Left renal pelvis (tissue), 4 donors: ENCODE measurements at places on chromosomes 3 and 15. TPM values are rescaled to one million over a fixed set of nuclear protein-coding genes. Genes with fewer than 3 reads are reported as not detected.

DNA sequence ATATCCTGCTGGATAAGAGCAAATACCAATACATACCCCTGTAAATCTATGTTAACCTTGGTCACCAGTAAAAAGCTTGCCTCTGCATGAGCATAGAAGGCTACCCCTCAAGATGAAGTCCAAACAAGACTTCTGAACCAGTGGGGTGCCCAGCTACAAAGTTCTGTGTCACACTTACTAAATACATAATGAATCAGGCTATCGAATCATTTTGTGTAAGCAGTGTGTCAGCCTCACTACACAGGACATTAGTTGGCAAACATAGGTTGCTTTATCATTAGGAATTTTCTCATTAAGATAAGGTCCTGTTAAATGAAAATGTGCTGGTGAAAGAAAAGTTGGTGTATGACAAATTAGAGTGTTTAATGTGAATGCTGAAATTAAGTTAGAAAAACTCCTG, 452.0 kb downstream of the MFSD1 start:
- DNase-seq, result no peak

DNA sequence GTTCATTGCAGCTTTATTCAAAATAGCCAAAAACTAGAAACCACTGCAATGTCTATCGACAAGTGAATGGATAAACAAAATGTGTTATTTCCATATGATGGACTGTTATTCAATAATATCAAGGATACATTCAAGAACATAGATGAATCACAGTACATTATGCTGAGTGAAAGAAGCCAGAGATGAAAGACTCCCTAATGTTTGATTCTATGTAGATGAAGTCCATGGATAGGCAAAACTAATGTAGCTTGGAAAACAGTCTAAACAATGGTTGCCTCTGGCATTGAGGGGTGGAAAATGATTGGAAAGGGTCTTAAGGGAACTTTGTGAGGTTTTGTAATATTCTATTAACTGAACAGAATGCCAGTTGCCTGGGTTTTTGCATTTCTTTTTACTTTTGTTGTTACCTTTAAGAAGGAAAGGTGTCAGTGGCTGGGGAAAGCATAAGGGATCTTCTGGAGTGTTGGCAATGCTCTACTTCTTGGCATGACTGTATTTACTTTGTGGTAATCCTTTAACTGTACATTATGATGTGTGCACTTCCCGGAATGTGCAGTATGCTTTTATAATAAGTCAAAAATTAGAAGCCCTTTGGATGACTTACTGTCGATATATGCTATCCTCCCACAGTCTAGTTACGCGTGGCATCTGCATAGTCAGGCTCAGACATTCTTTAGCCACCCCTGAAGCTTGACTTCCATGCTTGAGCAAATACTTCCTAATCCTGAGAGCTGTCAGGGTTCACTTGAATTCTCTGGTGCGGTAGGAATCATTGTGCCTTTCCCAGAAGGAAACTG, 20.5 kb upstream of the ATP10A start:
- DNase-seq, result no peak

Gene ARF4
- 325 TPM for polyA plus RNA-seq

GRCh38 chr15:31285772-31286261, 40.8 kb upstream of the KLF13 start:
- DNase-seq, result no peak

GRCh38 chr15:34896183-34896582, 73.4 kb downstream of the AQR start:
- no peak for DNase-seq

Gene CACNA2D2
- 17.1 TPM for polyA plus RNA-seq

DNA sequence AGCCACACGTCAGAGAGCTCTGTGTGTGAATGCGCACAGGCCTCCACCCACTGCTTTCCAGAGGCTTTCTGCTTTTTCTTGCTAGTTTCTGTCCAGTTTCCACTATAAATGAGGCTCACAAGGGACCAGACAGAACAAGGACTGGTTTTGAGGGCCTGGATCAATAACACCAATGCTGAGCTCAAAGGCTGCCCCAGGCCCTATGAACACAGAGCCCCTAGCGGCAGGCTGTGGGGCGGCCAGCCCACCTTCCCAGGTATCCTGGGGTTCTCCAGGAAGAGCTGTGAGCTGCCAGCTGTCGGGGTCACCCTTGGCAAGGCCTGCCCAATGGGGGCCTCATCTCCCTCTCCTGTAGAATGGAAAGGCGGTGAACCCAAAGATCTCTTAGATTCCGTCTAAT, 2.2 kb upstream of the ITIH3 start:
- DNase-seq, result no peak

Gene CNTN6
- polyA plus RNA-seq, result 2.6 TPM

- DNase-seq, result no peak
These were observed 30.4 kb downstream of the NXPE3 start for GRCh38 chr3:101809178-101810021.

- DNase-seq, result no peak
These were observed 1.3 kb downstream of the NOP10 start for GRCh38 chr15:34341381-34342212.

DNA sequence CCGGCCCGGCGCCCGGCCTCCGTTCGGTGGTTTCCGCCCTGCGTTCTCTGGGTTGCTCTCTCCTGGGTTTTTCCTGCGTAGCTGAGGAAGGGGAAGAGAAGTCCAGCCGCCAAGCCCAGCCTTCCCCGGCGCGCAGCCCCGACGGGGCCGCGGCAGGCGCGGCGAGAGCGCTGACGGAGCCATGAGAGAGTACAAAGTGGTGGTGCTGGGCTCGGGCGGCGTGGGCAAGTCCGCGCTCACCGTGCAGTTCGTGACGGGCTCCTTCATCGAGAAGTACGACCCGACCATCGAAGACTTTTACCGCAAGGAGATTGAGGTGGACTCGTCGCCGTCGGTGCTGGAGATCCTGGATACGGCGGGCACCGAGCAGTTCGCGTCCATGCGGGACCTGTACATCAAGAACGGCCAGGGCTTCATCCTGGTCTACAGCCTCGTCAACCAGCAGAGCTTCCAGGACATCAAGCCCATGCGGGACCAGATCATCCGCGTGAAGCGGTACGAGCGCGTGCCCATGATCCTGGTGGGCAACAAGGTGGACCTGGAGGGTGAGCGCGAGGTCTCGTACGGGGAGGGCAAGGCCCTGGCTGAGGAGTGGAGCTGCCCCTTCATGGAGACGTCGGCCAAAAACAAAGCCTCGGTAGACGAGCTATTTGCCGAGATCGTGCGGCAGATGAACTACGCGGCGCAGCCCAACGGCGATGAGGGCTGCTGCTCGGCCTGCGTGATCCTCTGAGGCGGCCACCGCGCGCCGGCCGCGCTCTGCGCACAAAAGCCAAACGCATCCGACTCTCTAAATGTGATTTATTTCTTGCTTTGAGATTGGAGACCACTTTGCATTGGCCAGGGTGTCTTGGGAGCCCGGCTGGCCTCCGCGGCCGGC, 727 bp downstream of the RAP2B start:
- DNase-seq, result no peak

DNA sequence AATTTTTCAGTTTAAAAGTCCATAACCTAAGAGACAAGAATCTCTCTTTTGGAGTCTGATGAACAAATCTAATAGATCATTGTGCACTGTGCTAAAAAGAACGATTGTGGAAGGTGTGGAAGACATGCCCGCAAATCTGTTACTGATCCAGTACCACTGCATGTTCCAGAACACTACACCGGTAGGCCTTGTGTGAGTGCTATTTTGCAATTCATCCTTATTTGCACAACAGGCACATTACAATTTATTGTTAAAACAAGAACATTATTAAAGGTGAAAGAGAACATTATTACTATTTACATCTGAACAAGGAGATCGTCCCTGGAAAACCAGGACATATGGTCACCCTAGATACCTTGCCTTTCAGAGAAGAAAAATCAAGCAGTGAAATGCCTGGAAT, 205.7 kb upstream of the NECTIN3 start:
- no peak for DNase-seq

GRCh38 chr15:101188637-101189408, 63.0 kb downstream of the CHSY1 start:
- DNase-seq, result no peak

GRCh38 chr3:14516738-14517345, 23.3 kb downstream of the GRIP2 start:
- no peak for DNase-seq

Gene GPR149
- 0.55 TPM for polyA plus RNA-seq

DNA sequence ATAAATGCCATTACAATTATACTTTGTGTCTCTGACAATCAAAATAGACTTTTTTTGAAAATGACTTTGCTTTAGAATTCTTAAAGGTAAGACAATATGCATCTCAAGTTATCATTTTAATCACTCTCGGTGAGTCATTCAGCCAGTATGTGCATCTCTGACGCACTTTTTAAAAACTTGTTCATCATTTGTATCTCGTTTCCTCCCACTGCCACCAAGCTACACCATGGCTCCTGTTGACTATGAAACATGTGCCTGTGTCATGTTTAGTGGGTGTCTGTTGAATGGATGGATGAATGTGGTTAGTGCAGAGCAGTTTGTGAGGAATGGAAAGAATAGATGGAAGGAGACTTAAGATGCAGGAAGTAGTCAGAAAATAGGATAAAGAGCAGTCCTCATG, 68.6 kb downstream of the ARPP21 start:
- no peak for DNase-seq

Gene FBXO45
- 17.9 TPM for polyA plus RNA-seq

GRCh38 chr3:195203606-195204005, 67.4 kb downstream of the XXYLT1 start:
- DNase-seq, result no peak

Gene PCLAF
- polyA plus RNA-seq, result 43.8 TPM

GRCh38 chr3:187774185-187774789, 29.0 kb upstream of the BCL6 start:
- no peak for DNase-seq
